ENCODE measurements at places on chromosomes 4 and X.

GRCh38 chr4:151865744-151866591 lies 105.2 kb upstream of the GATB start:
- no peak for DNase-seq

- no peak for DNase-seq
Measured at GRCh38 chr4:38567457-38567856, 96.5 kb upstream of the KLF3 start.

DNA sequence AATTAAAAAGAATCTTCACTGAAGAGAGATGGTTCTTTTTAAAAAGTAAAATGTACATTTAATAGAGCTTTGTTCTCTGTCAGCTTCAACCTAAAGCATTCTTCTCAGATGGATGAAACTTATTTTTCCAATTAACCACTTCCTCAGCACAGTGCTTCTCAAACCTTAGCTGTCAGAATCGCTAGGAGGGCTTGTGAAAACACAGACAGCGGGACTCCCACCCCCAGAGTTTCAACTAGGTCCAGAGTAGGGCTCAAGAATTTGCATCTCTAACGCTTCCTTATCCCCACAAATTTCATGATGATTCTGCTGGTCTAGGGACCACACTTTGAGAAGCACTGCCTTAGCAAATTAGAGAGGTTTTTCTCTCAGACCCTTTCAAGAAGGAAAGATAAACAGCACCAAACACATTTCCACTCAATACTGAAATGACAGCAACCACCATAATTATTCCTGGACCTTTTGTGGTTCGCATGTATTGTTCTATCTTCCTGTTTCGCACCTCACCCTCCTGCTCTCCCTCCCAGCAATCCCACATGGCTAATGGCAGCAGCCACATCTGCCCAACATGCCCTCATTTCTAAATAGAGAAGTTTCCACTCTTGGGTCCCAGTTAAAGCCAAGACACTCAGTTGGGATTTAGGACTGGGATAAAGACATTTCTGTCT lies 73.2 kb downstream of the ZNF827 start:
- DNase-seq: no peak

DNA sequence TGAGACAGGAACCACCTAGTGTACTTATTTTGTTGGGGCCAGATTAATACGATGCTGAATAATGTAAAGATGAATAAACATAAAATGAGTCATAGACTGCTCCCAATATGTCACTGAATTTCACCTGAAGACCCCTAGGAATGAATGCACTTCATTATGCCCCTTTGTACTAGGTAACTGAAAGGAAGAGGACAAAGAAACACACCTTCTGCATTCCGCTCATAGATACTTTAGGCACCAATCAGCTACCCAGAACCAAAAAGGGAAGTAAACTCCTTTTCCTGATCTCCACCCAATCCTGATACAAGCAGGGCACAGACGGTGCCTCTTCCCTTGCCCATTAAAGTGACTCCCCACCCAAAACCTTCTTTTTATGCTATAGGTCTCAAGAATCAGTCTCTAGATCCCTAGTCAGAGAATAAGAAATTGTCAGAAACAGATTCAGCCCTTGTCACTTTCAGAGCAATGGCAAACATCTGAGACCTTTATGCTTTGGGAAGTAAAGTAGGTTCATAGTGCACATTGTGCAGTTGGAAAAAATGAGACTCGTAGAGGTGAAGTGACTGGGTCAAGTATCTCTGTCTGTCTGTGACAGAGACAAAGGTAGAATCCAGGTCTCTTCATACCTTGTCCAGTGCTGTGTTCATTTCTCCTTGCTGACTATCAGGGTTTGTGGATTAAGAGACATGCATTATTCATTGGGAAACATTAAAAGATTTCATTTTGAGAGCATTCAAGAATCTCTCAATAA lies 2.3 kb downstream of the GPR174 start:
- no peak for DNase-seq

DNA sequence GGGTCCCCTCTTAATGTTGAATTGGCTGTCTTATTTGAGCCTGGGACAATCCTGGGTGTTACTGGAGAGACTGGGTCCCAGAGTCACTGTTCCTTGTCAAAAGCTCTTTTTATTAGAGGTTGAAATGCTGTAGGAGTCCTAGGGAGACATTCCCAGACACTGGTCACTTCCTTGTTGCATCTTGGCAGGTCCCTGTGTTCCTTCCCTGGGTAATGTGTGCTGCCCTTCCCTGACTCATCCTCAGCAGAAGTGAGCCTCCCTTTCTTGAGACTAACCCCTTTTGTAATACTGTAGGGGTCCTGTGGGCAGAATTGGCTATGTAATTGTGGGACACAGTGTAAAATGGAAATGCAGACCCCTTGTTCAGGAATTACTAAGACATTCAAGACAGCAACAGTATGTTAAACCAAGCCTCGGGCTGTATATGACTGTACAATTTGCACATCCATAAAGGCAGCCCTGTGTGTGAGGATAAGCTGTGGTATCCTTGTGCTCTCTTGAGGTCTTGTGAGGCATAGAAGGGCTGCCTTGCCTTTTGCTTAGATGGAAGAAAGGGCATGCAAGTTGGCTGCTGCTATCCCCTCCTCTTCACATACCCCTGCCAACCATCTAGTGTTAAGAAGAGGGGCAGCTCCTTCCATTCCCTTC lies 53.5 kb downstream of the DCLK2 start:
- DNase-seq: no peak

DNA sequence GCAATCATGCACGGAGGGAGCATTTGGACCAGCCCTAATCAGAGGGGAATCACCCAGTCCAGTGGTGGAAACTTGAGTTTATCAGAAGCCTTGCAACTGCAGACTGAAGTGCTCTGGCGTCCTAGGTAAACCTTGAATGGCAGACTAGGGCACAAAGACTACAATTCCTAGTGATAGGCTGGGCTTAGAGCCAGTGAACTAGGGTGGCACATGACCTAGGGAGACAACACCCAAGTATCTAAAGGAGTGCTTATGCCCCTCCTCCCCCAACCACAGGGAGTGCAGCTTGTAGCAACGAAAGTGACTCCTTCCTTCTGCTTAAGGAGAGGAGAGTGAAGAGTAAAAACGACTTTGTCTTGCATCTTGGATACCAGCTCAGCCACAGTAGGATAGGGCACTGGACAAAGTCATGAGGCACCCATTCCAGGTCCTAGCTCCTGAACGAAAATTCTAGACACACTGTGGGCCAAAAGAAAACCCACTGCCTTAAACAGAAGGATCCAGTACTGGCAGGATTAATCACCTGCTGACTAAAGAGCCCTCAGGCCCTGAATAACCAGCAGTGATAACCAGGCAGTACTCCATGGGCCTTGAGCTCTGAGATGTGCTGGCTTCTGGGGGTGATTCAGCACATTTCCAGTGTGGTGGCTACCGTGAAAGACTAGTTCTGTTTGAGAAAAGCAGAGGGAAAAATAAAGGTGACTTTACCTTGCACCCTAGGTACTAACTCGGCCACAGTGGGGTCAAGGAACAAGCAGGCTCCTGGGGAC lies 58.7 kb upstream of the STARD8 start:
- DNase-seq: no peak

GRCh38 chr4:119041951-119042560 lies 93.6 kb upstream of the MYOZ2 start:
- DNase-seq: peak; percentile 76

GRCh38 chr4:122163301-122163700 lies 11.2 kb downstream of the BLTP1 start:
- DNase-seq: no peak

DNA sequence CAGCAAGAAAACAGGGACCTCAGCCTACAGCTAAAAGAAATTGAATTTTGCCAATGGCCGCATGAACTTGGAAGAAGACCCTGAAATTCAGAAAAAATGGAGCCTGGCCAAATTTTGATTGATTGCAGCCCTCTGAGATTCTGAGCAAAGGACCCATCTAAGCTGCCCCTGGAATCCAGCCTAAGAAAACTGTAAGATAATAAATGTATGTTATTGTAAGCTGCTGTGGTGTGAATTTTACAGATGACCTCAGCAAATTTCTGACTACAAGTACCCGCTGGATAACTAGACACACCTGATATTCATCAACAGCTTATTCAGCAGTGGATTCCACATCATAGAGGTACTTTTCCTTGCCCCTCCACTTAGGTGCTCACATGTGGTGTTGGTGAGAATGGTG lies 119.5 kb upstream of the EPHA5 start:
- DNase-seq: no peak

DNA sequence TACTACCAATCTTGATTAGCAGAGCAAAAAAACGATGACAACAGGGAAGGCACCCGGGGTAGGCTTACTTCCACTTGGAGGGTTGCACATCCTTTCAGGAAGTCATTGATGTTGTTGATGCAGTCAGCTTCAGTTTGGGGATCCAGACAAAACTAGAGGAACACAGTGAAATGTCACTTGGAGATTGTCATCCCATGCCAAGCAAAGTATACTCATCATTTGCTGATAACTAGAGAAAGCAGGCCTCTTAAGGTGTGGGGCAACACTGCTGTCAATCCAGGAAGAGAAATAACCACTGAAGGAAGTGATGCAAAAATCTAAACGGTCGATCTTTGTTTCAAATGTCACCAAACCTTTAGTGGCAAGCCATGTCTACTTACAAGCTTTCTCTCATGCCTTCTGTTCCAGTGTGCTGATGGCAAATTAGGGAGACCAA lies 1.4 kb downstream of the ARHGEF6 start:
- DNase-seq: no peak

GRCh38 chrX:45001048-45001447 lies 128.1 kb downstream of the KDM6A start:
- no peak for DNase-seq

DNA sequence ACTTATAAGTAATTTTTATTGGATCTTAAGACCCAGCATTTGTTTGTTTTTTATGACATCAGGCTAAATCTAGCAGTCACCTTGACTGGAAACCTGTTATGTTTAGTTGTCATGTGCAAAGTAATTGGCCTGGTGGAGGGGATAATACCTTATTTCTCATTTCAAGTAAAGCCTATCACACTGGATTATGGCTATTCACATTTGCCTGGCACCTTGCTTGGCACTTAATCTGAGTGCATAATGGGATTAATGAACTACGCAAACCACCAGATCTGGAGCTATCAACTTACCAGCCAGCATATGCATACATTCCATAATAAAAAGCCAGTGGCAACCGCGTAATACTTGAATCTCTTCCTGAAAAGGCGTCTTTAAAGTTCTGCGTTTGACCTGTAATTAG lies 23.2 kb downstream of the SLC7A11 start:
- DNase-seq: no peak

DNA sequence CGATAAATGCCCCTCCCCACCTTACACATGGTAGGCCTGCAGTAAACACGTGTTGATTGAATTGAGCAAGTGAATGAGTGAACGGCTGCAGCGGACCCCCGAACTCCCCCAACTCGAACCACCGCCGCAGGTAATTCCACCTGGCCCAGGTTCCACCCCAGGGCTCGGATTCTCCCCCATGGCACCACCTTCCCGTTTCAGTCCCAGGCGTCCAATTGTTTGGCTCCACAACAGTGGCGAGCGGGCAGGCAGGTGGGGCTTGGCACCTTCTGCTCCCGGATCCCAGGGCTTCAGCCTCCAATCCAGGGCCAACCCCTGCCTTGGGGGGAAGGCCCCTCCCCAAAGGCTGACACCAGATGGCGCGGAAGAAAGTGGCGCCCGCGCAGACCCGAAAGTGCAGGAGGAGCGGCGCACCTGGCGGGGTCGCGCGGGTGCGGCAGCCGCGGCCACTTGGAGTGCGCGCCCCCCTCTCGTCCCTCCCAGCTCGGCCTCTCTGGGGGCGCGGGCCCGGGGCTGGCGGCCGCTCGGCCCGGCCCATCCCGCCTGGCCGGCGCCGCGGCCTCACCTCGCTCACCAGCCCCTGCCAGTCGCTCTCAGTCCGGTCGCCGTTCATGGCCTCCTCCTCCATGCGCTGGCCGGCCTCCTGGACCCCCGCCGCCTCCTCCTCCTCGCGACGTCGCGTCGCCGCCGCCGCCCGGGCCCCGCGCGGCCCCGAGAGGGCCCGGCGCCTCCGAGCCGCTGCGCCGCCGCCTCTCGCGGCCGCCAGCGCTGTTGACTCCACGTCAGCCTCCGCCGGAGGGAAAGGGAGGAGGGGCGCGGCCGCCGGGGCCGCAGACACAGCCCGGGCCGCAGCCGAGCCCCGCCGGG lies at the start of gene CCDC149:
CCDC149 (minus strand) TSS at position 791 of the 867 bp plus-strand sequence; CDS start at position 613, 178 bp downstream.
- DNase-seq: peak; percentile 89

- no peak for DNase-seq
Measured at GRCh38 chr4:37095925-37096324, 148.6 kb upstream of the NWD2 start.

DNA sequence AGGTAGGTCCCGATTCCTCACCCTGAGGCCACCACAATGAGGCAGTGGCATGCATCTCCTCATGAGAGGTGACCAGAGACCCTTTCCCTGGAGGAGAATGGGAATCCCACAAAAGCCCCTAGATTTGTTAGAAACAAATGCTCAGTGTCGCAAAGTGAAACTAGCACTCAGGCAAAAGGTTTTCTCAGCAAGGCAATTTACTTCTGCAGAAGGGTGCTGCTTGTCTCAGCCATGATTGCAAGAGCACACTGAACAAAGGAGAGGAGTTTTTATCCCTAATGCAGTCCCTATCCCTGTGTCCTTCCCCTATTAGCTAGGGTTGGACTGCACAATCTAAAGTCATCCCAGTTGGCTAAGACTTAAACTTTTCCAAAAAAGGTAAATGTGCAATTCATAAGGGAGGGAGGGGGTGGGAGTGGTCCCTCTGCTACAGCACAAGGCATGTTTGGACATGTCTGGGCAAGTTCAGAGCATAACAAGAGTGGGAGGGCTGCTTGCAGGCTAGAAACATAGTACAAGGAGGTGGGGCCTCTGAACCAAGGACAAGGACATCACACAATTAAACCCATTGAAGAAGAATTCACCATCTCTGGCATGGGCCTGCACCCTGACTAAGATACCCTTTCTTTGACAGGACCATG lies 185.3 kb downstream of the CCNG2 start:
- DNase-seq: no peak

DNA sequence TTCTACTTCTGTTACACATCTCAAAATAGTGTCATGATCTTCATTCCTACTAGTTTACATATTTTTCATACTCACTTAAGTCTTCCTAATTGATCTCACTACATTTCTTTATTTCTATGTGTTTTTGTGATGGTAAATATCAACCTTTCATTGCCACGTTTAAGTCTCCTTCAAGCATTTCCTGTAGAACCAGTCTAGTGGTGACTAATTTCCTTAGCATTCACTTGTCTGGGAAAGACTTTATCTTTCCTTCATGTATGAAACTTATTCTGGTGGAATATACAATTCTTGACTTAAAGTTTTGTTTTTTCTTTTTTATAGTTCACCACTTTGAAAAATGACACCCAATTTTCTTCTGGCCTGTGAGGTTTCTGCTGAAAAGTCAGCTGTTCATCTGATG lies 181.4 kb upstream of the NEIL3 start:
- DNase-seq: no peak

DNA sequence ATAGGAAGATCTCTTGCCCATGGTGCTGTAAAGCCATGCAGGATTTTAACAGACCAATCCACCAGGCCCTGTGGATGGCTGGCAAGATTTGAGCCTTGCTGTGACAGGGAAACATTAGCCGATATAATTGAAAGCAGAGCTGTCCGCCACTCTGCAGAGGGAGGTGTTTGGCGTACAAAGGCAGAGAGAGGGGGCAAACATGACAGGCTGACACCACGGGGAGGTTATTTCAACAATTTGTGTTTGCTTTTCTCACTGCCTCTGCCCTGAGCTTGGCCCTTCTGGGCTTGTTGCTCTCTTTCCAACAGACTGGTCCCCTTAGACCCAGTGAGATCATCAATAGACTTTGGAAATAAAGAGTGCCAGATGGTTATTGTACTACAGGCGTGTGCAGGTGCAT lies 59.4 kb downstream of the CLNK start:
- no peak for DNase-seq

All from neural progenitor cell (in vitro differentiated cells).